ENCODE measurements at places on chromosomes 2 and 18. TPM values are rescaled to one million over a fixed set of nuclear protein-coding genes. Genes with fewer than 3 reads are reported as not detected.

DNA sequence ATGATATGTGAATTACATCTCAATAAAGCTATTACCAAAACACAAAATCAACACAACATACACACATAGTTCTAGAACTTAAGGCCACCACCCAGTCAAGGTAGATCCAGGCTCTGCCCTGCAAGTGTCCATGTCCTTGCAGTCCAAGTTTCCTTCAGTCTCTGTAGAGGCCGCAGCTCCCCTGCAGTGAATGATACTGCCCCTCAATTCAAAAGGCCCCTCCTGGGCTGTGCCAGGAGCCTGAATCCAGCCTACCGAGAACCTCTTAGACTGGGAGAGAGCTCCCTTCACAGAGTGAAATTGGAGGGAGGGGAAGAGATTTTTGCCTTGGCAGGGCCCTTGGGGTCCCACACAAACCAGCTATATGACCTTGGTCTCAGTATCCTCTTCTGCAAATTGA lies 42.5 kb upstream of the ATP6V1B1 start:
- DNase-seq: no peak

DNA sequence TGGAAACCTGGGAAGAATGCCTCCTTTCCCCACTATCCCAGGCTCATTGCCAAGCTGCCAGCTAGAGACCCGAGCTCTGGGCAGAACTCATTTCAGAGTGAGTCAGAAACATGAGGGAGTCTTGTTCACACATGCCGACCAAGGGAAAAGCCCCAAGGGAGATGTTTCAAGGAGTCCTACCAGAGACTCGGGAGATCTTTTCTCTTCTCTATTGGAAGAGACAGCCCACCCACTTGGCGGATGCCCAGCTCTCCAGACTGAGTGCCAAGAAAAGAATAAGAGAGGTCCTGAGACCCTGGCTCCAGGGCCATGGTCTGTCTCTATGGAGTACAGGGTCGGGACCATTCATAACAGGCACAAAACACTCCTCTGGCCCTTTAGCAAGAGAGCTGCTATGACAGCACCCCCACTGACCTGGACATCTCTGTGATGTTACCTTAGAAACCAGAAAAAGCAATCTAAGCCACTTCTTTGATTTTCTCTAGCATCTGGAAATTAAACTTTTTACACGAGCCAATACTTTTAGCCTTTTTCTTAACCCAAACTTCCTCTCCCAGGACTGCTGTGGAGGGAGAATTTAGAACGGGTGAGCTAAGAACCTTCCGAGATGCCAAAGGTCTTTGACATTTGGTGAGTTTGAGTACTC lies 18.5 kb upstream of the IGFBP5 start:
- no peak for DNase-seq

DNA sequence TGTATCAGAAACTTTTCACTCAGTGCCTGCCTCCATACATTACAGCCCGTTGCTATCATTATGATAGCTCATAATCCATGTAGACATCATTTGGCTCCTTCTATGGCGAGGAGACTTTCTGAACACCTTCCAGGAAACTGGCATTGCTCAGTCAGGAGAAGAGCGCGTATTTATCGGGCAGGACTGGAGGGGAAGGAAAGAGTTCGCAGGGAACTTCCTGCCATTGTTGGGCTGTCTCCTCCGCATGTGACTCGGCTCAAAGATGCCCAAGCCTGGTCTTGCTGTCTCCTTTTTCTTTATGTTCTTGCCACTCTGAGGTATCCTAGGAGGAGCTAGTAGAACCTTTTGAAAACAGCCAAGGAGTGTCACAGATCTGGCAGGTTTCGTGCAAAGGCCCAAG lies 156.8 kb downstream of the CTIF start:
- DNase-seq: no peak

DNA sequence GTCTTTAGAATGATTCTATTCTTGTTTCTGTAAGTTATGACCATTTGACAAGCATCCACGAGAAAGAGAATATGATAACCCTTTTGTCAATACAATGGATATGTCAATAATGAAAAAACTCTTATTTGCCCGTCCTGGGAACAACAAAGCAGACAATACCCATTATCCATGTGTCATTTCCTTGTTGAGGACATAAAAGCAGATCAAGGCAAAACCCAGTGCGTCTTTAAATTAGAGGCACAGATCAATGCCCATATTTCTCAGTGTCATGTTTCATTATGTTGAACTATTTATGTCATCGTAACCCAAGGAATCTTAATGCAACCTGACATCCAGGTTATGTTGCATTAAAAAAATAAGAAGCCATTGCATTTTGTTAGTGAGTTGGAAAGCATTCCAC lies 365.0 kb upstream of the CELF4 start:
- DNase-seq: no peak

DNA sequence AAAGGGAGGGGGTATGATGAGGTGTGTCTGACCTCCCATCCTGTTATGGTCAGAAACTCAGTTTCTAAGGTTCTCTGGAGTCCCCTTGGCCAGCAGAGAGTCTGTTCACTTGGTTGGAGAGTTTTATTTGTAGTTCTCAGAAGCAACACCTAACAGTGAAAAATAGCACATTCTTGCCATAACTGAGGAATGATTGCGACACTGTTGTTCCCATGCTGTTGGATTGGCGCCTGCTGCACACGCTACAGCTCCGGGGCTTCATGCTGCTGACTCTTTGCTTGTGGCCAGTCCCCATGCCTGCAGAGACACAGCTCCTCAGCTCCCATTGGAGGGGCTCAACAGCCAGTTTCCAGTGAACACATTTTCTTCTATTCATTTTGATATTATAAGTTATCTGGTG lies 42.1 kb downstream of the TPGS2 start:
- DNase-seq: no peak

The MAPK4 gene
- total RNA-seq: not detected

GRCh38 chr18:6960656-6961055 lies 156.9 kb downstream of the LAMA1 start:
- no peak for DNase-seq

The TGFA gene
- 1.7 TPM for total RNA-seq

- DNase-seq: no peak
Observed at GRCh38 chr18:13612196-13612997, 114.0 kb downstream of the FAM210A start.

- no peak for DNase-seq
Observed at GRCh38 chr2:188726626-188727247, 247.4 kb upstream of the COL3A1 start.

The MYCN gene
- total RNA-seq: not detected

DNA sequence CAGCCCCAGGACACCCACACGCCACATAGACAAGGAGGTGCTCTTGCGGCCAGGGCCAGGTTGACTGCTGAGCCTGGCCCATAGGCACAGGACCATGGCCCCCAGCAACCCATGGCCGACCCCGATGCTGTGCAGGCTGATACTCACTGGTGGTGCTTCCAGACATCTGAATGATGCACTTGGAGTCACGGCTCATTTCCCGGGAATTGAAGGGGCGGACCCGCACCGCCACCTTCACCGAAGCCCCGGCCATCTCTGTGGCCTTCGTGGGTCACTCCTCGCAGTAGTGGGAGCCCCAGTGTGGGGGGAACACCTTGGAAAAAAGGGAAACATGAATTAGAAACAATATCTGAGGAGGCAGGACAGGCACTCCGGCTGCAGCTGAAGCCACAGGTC lies 22.5 kb downstream of the KIF1A start:
- no peak for DNase-seq

DNA sequence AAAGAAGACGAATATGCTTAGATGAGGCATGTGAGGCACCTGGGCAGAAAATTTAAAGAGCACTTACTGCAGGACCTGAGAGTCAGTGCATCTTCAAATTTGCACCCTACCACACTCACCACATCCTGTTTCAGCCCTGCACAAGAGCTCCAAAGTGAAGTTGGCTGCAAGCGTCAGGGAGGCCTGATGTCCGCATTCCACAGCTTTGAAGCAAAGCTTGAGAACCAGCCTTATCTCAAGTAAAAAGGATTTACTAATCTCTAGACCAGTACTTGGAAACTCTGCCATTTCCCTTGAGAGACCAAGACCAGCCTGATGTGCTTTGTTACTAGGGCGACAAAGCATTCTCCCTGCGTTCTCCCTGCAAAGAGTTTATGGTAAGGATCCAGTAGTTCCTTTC lies 3.4 kb upstream of the ASNSD1 start:
- no peak for DNase-seq

- DNase-seq: no peak
Observed at GRCh38 chr2:239479471-239479870, 78.7 kb upstream of the HDAC4 start.

DNA sequence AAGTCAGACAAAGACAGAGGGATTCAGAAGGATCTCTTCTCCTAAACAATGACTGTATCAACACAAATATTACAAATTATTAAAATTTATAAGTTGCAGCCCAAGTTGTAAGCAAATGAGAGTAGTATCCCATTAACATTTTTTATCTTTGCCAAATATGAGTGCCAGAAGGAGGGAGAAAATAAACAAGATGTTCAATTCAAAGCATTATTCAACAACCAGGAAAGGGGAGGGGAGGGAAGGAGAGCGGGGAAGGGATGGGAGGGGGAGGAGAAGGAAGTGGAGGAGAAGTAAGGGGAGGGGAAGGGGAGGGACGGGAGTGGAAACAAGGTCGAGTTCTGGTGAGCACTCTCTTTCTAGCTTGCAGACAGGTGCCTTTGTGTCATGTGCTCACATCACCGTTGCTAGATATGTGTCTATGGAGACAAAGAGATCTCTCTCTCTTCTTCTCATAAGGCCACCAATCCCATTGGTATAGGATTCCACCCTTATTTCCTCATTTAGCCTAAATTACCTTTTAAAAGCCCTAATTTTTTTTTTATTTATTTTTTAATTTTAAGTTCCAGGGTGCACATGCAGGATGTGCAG lies 679.6 kb upstream of the CHAC2 start:
- no peak for DNase-seq

The TMEM247 gene
- not detected for total RNA-seq

The ATP6V1B1 gene
- 0.18 TPM for total RNA-seq

The TEX261 gene
- 64.9 TPM for total RNA-seq

- DNase-seq: no peak
Observed at GRCh38 chr2:188449561-188449960, 157.9 kb downstream of the GULP1 start.

DNA sequence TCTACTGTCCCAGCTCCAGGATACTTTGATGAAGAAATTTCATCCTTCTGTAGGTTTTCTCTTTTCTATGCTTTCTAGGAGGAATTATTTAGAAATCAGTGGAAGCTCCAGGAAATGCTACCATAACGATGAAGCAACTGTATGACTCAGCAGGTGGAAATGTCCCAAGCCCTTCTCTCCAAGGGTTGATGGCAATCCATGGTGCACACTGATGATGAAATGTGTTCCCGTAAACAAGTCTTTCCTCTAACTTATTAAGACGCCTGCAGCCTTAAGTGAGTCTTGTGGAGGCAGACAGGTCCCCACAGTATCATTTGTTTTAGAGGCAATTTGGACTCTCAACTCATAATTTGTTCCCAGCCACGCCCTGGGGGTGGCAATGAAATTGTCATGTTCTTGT lies 777.6 kb upstream of the SOX11 start:
- no peak for DNase-seq

The MC2R gene
- 0.05 TPM for total RNA-seq
